Dorsolateral prefrontal cortex (tissue), 122 donors: ENCODE measurements at places on chromosomes 1 and 21. TPM values are rescaled to one million over a fixed set of nuclear protein-coding genes. Genes with fewer than 3 reads are reported as not detected.

BCL2L15 gene
- total RNA-seq = 2.5 TPM

CFHR1 gene
- not detected for total RNA-seq

S100A5 gene
- total RNA-seq = not detected

OR2G6 gene
- 0.16 TPM for total RNA-seq

STPG1 gene
- total RNA-seq = 30.7 TPM

FCRL3 gene
- total RNA-seq = not detected

FAAH gene
- 77.8 TPM for total RNA-seq

VWA5B1 gene
- total RNA-seq = 0.70 TPM

FAM167B gene
- 1.9 TPM for total RNA-seq

CLEC20A gene
- total RNA-seq = not detected

DHCR24 gene
- 180 TPM for total RNA-seq

CACNA1S gene
- 0.44 TPM for total RNA-seq

PRKAA2 gene
- total RNA-seq = 13.1 TPM

PLPPR4 gene
- 71.1 TPM for total RNA-seq

CR1L gene
- not detected for total RNA-seq

LRRC3 gene
- 1.3 TPM for total RNA-seq

TCHHL1 gene
- total RNA-seq = not detected

RIPPLY3 gene
- not detected for total RNA-seq

SEMA4A gene
- total RNA-seq = 28.3 TPM

RNF220 gene
- 190 TPM for total RNA-seq

SPOCD1 gene
- total RNA-seq = 1.1 TPM

C8B gene
- not detected for total RNA-seq

SH2D2A gene
- total RNA-seq = 1.0 TPM

KDF1 gene
- total RNA-seq = 1.3 TPM

CHML gene
- total RNA-seq = 31.5 TPM

SH2D5 gene
- total RNA-seq = 32.1 TPM

RHOU gene
- 72.2 TPM for total RNA-seq

CD34 gene
- 10.4 TPM for total RNA-seq

RBM11 gene
- total RNA-seq = 14.7 TPM

AUNIP gene
- total RNA-seq = 4.4 TPM

HSD11B1 gene
- 16.7 TPM for total RNA-seq

PPIAL4G gene
- 0.47 TPM for total RNA-seq

SELP gene
- not detected for total RNA-seq

AMY1B gene
- total RNA-seq = not detected

NMNAT2 gene
- 183 TPM for total RNA-seq

RNU1-4 gene
- total RNA-seq = 7,329 TPM

URB2 gene
- 8.3 TPM for total RNA-seq

PRAMEF25 gene
- not detected for total RNA-seq

CA6 gene
- total RNA-seq = not detected

SLC2A5 gene
- total RNA-seq = 19.5 TPM

CYP4B1 gene
- total RNA-seq = 1.2 TPM
